ENCODE measurements at places on chromosomes 13 and 19.

DNA sequence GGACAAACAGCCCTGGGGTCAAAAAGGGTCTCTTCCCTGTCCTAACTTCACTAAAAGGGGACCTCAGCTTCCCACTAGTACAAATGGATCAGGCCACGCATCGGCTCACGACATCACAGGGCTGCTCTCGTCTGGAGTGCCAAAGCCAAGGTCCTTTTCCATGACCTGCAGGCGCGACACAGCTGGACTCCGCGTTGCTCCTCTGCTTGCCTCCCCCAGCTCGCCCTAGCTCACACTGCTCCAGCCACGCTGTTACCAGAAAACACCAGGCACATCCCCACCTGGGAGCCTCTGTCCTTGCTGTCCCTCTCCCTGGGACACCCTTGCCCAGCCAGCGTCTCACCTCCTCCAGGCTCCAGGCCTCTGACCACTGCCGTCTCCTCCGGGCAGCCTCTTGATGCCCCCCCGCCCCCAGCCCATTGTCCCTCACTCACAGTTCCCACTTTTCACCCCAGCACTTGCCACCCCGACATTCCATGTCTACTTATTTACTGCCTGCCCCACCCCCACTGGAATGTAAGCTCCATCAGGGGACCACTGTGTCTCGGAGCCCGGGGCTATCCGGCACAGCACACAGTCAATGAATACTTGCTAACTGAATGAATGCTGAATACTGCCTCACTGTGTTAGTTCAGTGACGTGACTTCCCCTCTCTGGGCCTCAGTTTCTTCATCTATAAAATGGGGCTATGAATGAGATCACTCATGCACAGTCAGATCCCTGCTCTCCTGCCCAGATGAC, 20.7 kb downstream of the AKT2 start:
- no peak for DNase-seq

GRCh38 chr13:52738719-52739467, 727 bp downstream of the CNMD start:
- DNase-seq = peak; percentile 18

- DNase-seq = no peak
Observed at GRCh38 chr13:64438084-64438483, 2792.1 kb downstream of the PCDH9 start.

GRCh38 chr13:26834646-26835045, 74.1 kb upstream of the GPR12 start:
- no peak for DNase-seq

DNA sequence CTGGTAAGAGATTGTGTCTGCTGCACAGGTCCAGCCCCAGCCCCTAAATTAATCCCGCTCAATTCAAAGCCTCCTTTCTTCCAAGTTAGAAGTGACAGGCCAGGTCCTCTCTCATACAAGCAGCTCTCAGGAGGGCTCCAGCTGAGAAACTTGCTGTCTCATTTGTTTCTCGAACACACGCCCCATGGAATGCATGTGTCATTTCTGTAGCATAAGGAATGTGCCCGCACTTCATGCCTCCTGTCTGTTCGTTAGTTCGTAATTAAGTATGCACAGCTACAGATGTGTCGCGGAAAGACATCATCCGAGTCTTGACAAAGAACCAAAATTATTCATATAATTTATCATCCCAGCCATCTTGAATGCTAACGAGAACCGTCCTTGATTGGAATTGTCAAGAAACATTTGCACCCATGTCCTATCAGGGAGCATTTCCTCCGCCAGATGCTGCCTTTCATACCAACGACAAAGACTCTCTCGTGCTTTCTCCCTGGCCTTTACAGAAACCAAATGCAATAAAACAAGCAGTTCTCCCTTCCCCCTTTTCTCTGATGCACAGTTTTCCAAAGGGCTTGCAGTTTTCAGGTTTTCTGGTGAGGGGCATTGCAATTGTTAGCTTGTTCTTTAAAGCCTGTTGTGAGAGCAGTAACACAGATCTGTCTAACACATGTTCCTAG, 133.5 kb downstream of the UQCRFS1 start:
- no peak for DNase-seq

DNA sequence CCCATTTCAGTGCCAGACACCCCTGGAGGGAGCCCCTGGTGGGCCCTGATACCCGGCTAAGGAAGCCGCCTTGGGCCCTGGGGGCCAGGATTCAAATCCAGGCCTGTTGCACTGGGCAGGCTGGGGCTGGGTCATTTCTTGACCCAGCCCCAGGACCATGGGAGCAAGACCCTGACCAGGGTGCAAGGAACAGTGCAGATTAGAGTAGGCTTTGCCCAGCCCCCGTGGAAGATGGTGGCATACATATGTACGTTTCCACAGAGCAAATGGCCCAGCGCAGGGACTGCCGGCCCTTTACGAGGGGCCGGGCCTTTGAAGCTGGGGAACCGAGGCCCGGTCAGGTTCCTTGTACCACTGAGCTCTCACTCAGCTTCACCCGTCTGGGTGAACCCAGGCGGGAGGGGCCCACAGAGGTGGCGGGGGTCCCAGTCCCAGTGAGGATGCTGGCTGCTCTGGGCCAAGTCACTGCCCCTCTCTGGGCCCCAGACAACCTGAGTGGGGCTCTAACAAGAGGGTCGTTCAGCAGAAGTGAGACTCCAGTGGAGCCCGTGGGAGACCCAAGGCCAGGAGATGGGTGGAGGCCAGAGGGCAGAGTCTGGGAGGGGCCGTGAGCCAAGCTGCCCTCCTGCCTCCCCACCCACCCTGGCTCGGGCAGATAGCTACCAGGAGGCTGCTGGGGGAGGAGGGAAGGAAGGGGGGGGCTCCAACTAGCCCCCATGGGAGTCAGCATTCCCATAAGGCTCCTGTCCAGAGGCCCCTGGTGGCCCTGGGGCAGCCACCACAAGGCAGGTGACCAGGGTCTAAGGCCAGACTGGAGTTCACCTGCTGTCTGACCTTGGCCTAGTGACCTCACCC, 2.7 kb downstream of the MKNK2 start:
- no peak for DNase-seq

DNA sequence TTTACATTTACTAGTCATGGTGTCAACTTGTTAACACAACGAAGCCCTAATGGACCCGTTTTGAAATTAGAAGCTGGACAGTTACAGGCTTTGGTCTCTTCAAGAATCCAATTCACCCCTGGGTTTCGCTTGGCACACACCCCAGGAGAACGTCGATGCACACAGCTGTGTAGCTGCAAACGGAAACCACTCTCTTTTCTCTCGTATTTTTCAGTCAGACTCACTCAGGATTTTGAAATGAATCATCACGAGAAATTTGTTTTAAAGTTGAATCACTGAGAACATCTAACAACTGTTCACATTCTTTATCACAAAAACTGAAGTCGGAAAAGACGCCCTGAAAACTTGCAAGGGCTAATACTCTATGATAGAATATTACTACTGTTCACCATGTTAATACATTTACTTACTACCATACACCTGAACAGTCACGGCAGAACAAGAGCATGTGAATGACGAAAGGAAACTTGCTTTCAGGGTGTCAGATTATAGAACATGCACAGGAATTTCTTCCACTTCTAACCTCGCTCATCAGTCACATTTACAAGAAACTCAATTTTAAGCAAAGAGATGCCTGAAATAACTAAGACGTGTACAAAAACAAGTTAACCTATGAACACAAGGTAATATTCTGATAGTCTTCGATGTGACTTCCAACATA, 4.7 kb downstream of the PNMA8A start:
- peak; percentile 37 for DNase-seq

GRCh38 chr13:105087945-105088344, 1447.5 kb downstream of the EFNB2 start:
- no peak for DNase-seq

- no peak for DNase-seq
Observed at GRCh38 chr19:55590617-55591016, 8.7 kb downstream of the FIZ1 start.

GRCh38 chr13:60392131-60392530, 4.9 kb upstream of the TDRD3 start:
- DNase-seq = no peak

DNA sequence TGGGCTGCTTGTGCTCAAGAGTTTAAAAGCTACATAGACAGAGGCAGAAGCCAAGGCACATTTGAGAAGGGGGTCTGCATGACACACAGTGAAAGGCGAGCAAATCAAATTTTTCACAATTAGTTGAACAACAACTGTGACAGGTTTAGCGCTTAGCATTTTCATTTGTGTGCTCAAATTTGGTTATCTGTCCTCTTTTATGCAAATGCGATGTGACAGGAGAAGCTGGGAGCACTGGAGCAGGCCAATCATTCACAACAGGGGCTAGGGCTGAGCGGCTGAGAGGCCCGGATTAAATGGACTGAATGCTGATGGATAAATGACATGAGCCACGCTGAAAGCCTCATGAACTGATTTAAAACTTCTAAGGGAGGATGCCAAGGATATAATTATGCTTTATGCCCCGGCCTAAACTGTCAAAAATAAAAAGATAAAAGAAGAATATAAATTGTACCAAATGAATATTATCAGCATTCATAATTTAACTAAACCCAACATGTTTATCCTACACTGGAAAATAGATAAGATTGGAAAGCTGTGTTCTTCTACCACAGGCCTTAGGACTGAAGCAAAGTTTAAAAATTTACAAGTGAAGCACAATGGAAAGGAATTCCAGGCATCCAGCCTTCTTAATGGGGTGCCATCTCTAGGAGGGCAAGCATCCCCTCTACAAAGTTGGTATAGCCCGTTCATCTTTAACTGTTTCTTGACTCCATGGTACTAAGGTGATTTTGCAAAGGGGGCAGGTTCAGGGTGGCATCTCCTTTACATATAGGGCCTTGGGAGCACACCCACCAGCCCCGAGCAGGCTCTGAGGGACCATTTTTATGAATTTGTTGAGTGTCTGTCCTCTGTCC, 117.9 kb downstream of the RBM26 start:
- no peak for DNase-seq

GRCh38 chr13:100234524-100235136, 145.7 kb downstream of the PCCA start:
- peak; percentile 40 for DNase-seq

- peak; percentile 86 for DNase-seq
Observed at GRCh38 chr19:52095172-52096014, at the start of gene ZNF841. ZNF841 (minus strand) TSS chr19:52095765; CDS start chr19:52084801, 10,964 bp downstream.

GRCh38 chr19:50639121-50640112, at the start of gene SYT3:
SYT3 (minus strand) TSS chr19:50639881; CDS start chr19:50637411, 2,470 bp downstream.
- DNase-seq = peak; percentile 48
